ENCODE measurements at places on chromosomes 2 and 18. TPM values are rescaled to one million over a fixed set of nuclear protein-coding genes. Genes with fewer than 3 reads are reported as not detected.

Gene KLHL29
- 30.8 TPM for total RNA-seq

Gene CELF4
- not detected for total RNA-seq

Gene MYO7B
- 3.7 TPM for total RNA-seq

Gene B3GNT7
- total RNA-seq = 0.04 TPM

Gene MERTK
- total RNA-seq = 6.7 TPM

Gene NAPG
- 25.5 TPM for total RNA-seq

Gene GKN2
- total RNA-seq = not detected
